ENCODE measurements at places on chromosomes 6 and 20.
A peak's percentile ranks its signal among the peaks of the same experiment; 100 is the strongest.

GRCh38 chr6:193773-194310, 98.4 kb upstream of the DUSP22 start:
- DNase-seq = no peak

DNA sequence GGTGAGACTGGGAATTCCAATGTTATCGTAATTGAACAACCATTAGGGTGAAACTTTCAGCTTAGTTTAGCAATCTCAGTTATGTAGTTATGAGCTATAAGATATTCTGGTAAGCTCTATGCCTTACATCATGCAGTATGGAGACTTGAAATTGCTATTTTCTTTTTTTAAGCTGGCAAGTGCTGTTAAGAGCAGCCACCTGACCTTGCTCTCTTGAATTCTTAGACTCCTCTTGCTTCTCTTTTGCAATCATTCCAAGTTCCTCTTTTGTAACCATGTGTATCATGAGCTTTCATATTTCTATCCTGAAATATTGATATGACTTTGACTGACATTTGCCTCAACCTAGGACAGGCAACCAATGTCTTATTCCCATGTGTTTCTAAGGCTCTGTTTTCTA, 446.3 kb upstream of the SLC35B3 start:
- no peak for DNase-seq

- DNase-seq = no peak
Measured at GRCh38 chr6:155154158-155154830, 109.5 kb upstream of the CLDN20 start.

DNA sequence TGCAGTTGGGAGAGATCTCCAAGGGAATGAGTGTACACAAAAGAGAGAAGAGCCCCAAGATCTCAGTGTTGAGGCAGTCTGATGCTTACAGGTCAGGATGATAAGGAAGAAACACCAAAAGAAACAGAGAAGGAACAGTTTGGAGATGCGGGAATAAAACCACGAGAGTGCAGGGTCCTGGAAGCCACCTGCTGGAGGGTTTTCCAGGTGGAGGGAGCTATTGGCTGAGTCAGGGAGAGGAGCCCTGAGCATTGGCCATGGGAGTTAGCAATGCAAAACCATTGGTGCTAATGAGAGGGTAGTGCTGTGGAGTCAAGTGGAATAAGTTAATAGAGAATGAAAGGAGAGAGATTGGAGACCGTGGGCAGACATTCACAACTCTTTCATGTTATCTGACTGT, 39.2 kb upstream of the RIN2 start:
- DNase-seq = no peak

DNA sequence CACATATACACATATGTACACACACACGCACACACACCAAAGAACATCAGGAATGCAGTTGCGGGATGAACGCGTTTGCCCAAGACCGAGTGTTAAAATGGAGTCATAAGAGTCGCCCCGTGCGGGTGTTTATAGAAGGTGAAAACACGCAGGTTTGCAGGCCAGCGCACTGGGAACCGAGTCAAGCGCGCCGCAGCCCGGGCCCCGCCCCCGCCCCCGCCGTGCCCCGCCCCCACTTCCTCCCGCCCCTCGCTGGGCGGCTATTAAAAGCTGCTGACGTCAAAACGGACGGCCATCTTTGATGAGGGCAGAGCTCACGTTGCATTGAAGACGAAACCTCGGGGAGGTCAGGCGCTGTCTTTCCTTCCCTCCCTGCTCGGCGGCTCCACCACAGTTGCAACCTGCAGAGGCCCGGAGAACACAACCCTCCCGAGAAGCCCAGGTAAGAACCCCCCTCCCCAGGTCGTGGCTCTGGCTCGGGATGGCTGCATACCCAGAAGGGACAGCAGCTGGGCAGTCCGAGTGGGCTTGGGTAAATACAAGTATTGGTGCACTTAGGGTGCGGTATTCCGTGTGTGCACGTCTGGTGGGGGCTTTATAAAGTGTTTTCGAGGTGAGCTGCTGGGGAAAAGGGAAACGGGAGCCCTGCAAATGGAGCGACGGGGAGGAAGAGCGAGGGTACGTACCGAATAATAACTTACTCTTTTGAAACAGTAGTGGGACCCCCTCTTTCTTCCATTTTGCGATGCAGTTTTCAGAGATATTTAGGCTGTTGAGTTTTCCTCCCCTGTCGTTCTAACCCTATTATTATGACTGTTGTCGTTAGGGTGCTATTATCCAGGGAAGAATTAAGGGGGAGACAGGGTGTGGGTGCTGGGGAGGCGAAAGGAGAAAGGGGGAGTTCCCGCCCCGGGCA, at the start of gene SNAP25:
Gene SNAP25, plus strand, starts transcription at position 295 of the 916 bp plus-strand sequence. CDS start 56,662 bp downstream, outside the sequence.
- DNase-seq = no peak

GRCh38 chr20:1265226-1265915, 723 bp upstream of the SNPH start:
- DNase-seq = no peak

- no peak for DNase-seq
Measured at GRCh38 chr6:163237110-163237509, 177.4 kb upstream of the QKI start.

DNA sequence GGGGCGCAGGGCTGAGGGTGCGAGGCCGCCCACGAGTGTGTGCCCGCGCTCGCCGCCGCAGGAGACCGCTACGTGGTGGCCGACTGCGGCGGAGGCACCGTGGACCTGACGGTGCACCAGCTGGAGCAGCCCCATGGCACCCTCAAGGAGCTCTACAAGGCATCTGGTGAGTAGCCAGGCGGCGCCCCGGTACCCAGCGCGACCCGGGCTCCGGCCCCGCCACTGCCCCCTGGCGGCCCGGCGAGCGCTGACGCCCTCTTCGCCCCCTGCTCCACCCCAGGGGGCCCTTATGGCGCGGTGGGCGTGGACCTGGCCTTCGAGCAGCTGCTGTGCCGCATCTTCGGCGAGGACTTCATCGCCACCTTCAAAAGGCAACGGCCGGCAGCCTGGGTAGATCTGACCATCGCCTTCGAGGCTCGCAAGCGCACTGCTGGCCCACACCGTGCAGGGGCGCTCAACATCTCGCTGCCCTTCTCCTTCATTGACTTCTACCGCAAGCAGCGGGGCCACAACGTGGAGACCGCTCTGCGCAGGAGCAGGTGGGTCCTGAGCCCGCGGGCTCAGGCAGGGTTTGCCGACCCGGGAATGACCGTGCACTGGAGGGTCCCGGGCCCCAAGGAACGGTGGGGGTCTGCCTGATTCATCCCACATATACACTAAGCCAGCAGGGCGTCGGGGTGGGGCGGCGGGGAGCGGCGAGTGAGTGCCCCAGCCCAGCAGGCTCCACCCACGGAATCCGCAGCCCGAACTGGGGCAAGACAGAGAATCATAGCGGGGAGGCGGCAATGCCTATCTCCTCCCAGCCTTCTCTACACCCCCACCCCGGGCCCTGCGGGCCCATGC, 17.4 kb downstream of the HSPA12B start:
- DNase-seq = peak; percentile 7

- DNase-seq = no peak
Measured at GRCh38 chr20:19658137-19658536, 99.9 kb upstream of the RIN2 start.

DNA sequence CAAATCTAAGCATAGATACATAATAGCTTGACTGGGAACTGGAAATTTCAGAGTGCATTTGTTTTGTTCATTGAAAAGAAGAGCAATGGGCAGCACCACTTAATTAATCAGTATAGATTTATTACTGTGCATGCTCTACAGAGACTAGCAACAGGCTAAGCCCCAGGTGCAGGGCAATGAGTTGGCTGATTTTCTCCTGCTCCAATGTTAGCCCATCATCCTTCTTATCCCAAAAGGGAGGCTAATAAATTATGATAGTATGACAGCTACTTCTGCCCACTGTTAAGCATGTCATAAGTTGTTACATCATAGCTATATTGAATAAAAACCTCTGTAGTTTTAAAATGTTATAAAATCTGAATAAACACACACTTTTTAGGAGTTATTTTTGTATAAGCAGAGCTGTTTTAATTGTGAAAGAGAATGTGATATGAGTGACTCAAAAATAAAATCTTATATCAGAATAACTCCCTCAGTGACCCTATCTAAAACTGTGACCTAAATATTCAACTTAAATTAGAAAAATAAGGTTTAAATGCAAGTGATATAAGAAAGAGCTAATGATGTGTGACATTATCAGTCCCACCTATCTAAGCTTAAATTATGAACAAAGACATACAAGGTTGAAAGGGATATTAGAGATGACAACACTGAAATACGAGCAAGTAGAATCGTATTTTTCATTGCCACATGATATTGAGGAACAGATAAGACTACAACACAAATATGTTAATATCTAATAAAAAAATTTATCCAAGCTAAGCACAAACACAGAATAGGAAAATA, 967.3 kb upstream of the ADGRB3 start:
- no peak for DNase-seq

DNA sequence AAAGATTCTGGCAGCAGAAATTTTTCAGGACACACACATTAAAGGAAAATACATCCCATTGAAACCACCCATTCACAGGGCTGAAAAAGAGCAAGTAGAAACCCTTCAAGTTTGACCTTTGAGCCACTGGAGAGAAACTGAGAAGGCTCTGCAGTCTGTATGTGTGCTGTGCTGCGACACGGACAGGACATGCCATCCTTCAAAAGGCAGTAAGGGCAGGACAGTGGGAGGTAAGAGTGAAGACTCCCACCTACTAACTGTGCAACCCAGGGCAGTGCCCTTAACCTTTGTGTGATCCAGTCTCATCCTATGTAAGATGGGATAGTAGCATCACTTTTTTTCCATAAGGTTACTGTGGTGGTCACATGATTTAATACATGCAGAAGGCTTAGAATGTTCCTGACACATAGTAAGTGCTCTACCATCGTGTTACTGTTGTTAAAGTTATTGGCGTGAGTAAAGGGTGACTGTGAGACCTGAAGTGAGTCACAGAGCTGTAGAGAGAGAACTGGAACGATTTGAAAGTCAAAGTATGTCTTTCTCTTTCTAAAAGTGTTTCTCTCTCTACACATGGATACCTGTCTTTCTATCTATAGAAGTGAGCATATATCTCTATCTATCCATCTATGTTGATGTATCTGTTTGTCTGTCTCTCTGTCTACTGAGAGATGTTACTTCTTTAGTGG, 153.7 kb upstream of the OLIG3 start:
- DNase-seq = no peak

DNA sequence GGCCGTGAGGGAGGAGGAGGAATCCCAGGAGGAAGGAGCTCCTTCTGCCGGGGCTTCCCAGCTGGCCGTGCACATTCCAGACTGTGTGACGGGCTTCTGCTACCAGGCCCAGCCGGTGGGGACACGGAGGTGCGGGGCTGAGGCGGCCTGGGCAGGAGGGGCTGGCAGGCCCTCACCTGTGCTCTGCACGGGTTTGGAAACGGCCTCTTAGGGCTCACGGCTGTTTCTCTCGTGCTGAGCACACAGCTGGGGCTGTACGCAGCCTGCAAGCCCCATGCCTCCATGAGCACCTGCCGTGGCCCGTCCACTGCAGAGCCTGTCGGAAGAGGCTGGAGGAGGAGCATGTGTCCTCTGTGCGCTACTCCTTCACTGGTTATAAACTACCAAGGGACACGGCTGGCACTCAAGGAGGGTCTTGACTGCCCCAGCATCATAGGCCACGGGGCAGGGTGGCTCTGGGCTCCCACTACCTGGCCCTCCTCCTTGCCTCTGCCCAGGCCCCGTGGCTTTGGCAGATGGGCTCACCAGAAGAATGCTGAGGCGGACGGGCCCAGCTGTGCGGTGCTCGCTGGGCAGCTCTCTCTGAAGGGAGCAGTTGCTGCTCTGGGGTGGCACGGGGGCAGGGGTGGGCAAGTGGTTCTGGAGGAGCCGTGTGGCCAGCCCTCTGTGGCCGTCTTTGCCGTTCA, 15.8 kb downstream of the NPEPL1 start:
- DNase-seq = no peak

DNA sequence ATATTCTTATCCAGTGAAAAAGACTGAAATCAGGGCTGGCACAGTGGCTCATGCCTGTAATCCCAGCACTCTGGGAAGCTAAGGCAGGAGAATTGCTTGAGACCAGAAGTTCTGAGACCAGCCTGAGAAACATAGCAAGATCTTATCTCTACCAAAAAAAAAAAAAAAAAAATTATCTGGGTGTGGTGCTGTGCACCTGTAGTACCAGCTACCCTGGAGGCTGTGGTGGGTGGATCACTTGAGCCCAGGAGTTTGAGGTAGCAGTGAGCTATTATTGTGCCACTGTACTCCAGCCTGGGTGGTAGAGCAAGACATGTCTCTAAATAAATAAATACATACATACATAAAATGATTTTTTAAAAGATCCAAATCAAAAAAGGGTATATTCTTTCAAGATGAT, 6.3 kb downstream of the CALHM6 start:
- no peak for DNase-seq

- DNase-seq = no peak
Measured at GRCh38 chr6:107062691-107063090, 34.7 kb downstream of the MTRES1 start.

GRCh38 chr6:33688006-33688405, 23.5 kb downstream of the UQCC2 start:
- DNase-seq = no peak

GRCh38 chr20:55919319-55919718, 86.0 kb downstream of the CBLN4 start:
- no peak for DNase-seq

GRCh38 chr6:156337801-156338200, 439.4 kb upstream of the ARID1B start:
- no peak for DNase-seq

- no peak for DNase-seq
Measured at GRCh38 chr6:134830940-134831339, 119.0 kb downstream of the ALDH8A1 start.

DNA sequence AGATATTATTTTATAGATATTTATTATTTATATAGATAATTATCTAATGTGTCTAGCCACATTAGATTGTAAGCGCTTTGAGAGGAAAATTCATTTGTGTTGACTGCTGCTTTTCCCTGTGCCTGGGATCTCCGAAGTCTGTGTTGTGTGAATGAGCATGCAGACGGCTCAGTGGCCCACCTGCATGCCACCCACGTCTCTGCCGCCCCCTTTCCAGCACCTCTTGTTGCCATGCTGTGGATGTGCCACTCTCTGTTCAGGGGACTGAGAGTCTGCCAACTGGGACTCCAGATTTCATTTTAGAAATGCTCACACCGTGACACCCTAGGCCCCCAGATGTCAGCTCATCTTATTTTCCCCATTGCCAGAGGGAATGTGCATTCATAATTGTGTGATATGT, 139.7 kb downstream of the JARID2 start:
- no peak for DNase-seq

DNA sequence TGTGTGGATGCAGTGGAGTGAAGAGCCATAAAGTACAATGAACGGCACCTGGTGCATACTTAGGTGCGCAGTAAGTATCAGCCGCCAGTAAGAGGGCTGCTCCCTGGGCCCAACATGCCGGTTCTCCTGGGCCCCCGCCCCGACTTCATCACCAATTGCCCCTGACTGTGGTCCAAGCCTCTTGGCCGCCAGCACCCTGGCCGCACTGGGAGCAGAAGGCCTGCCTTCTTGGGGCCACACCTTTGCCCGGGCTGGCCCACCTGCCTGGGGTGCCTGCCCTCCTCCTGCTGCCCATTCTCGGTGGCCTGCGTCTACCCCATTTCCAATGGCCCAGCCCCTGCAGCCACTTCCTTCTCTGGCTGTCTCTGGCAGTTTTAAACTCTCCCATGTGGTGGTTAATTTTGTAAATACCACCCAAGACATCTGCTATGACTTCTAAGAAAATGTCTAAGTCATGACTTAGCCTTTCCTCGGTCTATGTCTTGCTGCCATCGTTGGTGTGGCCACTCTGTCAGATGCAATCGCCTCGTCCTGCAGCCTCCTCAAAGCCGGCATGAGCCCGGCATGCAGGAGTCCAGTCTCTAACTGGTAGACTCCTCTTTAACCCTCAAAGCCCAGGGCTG, 36.8 kb downstream of the PMEPA1 start:
- DNase-seq = no peak

GRCh38 chr6:139161817-139162284, 27.0 kb downstream of the HECA start:
- peak; percentile 72 for DNase-seq

- no peak for DNase-seq
Measured at GRCh38 chr6:118953391-118953790, 18.4 kb upstream of the MCM9 start.
